ENCODE measurements at places on chromosomes 12 and 14. TPM values are rescaled to one million over a fixed set of nuclear protein-coding genes. Genes with fewer than 3 reads are reported as not detected.

The CCDC88C gene
- total RNA-seq, result 18.9 TPM

The TCL1B gene
- not detected for total RNA-seq

The CCDC38 gene
- not detected for total RNA-seq

The NRXN3 gene
- 10.2 TPM for total RNA-seq

The CARMIL3 gene
- 1.3 TPM for total RNA-seq

The SPSB2 gene
- 12.2 TPM for total RNA-seq

The FLRT2 gene
- total RNA-seq, result 1.1 TPM

The TAS2R8 gene
- total RNA-seq, result not detected

GRCh38 chr12:123713398-123713797 lies 1.2 kb downstream of the ATP6V0A2 start:
- no peaks in the 10 kb centered on the region for H3K36me3 ChIP-seq
- H3K4me3 ChIP-seq, result peak overlapping the region; percentile 99
- H3K4me1 ChIP-seq, result no peaks in the 10 kb centered on the region
- peak overlapping the region; percentile 80 for H3K27ac ChIP-seq
- DNase-seq, result peak; percentile 57

DNA sequence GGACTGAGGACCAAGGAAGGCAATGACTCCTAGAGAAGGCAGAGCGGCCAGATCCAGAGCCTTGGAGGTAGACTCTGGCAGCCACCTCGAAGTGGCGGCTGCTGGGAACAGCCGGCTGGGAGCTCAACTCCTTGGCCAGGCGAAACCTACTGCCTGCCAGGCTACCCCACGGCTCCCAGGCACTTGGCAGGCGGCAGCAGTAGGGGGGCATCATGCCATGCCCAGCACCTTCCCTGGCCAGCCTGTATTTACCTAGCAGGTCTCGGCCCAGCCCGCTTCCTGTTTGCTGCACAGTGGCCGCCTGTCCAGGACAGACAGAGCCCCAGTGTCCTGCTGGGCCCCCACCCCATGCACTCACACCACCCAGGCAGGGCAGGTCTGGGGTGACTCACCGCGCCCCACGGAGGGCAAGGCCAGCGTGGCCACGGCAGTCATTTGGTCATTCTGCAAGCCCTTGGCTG lies 10.2 kb downstream of the TRPV4 start:
- H3K27ac ChIP-seq, result no peak overlapping the region
- no peaks in the 10 kb centered on the region for H3K27me3 ChIP-seq
- DNase-seq, result no peak
- no peaks in the 10 kb centered on the region for H3K4me1 ChIP-seq

- H3K27ac ChIP-seq, result no peak overlapping the region
- no peak overlapping the region for H3K4me3 ChIP-seq
- no peaks in the 10 kb centered on the region for H3K27me3 ChIP-seq
- no peaks in the 10 kb centered on the region for H3K4me1 ChIP-seq
These were observed 421.0 kb upstream of the CCDC196 start for GRCh38 chr14:66065188-66065587.

DNA sequence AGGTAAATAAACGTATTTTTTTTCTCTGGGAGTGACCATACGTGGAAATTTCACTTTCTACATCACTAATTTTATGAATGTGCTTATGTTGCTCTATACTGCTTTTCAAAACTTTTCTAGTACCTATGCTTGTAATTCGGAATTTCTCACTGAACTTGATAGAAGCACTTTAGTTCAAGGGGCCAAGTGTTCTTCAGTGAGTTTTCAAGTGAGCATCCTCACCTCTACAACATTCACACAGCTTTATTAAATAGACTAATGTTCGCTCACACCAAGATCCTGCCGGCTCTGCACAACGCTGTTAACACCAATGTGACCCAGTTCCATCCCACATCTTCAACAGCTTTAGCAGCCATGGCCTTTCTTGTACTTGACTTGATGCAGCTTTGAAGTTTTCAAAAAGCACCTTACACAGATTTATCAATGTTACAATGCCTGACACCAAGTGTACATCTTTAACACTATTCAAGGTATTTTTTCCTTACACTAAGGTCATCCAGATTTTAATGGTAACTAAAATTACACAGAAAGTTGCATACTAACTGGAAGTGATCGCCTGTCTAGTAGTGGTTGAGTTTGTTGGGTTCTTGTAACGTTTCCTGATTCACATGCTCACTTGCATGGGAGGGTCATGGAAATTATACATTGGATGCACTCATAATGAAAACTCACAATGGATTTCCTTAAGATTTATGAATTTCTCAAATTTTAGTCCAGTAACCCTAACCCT lies 4.5 kb downstream of the UBC start:
- no peak for DNase-seq
- H3K36me3 ChIP-seq, result no peaks in the 10 kb centered on the region
- no peaks in the 10 kb centered on the region for H3K4me1 ChIP-seq

DNA sequence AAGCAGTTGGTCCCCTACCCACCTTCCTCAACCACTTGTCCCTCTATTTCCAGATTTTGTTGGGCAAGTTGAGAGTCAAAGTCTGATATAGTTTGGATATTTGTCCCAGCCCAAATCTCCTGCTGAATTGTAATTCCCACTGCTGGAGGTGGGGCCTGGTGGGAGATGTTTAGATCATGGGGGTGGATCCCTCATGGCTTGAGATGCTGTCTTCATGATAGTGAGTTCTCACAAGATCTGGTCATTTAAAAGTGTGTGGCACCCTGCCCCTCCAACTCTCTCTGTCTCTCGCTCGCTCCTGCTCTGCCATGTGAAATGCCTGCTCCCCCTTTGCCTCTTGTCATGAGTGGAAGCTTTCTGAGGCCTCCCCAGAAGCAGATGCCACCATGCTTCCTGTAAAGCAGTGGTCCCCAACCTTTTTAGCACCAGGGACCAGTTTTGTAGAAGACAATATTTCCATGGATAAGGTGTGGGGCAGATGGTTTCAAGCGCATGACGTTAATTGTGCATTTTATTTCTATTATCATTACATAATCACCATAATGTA lies 37.3 kb upstream of the BCL11B start:
- peak; percentile 11 for DNase-seq
- H3K4me3 ChIP-seq, result no peak overlapping the region
- H3K36me3 ChIP-seq, result no peaks in the 10 kb centered on the region
- no peaks in the 10 kb centered on the region for H3K4me1 ChIP-seq
- H3K27me3 ChIP-seq, result no peaks in the 10 kb centered on the region

GRCh38 chr12:32344047-32344446 lies 55.3 kb upstream of the FGD4 start:
- H3K27me3 ChIP-seq, result no peaks in the 10 kb centered on the region
- no peaks in the 10 kb centered on the region for H3K4me1 ChIP-seq
- H3K36me3 ChIP-seq, result no peaks in the 10 kb centered on the region
- H3K27ac ChIP-seq, result no peak overlapping the region
- H3K4me3 ChIP-seq, result no peak overlapping the region

GRCh38 chr14:21264025-21264801 lies 5.0 kb downstream of the HNRNPC start:
- no peak overlapping the region for H3K4me3 ChIP-seq
- H3K27me3 ChIP-seq, result no peaks in the 10 kb centered on the region
- no peak overlapping the region for H3K27ac ChIP-seq
- H3K4me1 ChIP-seq, result no peaks in the 10 kb centered on the region
- no peak for DNase-seq

DNA sequence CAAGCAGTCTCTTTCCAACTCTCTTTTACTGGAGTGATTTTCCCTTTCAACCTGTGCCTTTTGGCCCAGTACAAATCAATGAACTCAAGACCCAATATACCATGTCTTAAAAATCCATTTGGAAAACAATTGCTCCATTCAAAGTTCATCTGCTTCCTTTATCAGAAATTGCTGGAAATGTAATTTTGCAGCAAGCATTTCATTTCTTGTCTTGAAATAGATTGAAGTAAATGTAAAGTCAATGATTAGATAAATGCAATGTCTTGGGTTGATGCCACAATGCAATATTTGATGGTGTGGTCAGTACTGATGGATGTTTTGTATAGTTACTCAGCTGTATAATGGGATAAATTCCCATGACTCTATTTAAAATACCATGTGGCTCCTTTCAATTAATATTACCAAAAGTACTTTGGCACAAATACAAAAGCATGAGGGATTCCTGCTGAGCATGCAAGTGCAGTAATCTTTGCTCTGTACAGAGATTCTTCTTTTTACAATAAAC lies 707.7 kb upstream of the NOVA1 start:
- H3K27ac ChIP-seq, result no peak overlapping the region
- DNase-seq, result no peak
- H3K36me3 ChIP-seq, result no peaks in the 10 kb centered on the region

DNA sequence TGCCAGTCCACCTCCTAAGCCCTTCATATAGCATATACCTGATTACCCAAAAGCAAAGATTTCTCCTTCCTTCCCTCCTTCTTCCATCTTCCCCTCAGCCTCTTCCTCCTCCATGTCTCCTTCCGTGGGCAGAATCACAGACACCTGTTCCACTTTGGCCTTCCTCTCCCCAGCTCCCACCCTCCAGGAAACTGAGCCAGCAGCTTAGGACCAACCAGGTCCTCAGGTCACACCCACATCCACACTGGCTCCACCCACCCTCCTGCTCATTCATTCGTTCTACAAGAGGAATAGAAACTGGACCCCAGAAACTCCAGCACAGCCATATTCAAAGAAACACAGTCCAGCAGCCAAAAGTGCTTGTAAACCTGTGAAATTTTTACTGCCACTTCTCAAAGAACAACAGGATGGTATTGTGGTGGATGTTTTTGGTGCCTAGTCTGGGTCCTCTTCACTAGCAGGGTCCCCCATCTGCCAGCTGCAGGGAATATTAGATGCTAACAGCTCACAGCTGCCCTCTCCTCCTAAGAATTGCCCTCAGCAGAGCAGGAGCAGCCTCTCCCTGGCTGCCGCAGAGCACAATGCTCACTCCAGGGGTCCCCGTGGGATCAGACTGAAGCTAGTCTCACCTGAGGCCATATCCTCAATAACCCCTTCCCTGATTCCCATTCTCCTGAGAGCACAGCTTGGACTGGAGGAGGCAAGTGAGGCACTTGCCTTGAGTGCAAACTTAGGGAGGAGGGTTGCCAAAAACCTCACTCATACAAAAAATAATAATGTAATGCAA lies 18.4 kb downstream of the CMKLR1 start:
- H3K27me3 ChIP-seq, result no peaks in the 10 kb centered on the region
- H3K36me3 ChIP-seq, result no peaks in the 10 kb centered on the region
- H3K4me1 ChIP-seq, result no peaks in the 10 kb centered on the region
- no peak for DNase-seq
- H3K27ac ChIP-seq, result no peak overlapping the region

- no peaks in the 10 kb centered on the region for H3K4me1 ChIP-seq
- H3K36me3 ChIP-seq, result no peaks in the 10 kb centered on the region
- H3K27me3 ChIP-seq, result no peaks in the 10 kb centered on the region
- no peak overlapping the region for H3K4me3 ChIP-seq
- DNase-seq, result no peak
- no peak overlapping the region for H3K27ac ChIP-seq
These were observed 994.7 kb downstream of the VRK1 start for GRCh38 chr14:97791906-97792305.

DNA sequence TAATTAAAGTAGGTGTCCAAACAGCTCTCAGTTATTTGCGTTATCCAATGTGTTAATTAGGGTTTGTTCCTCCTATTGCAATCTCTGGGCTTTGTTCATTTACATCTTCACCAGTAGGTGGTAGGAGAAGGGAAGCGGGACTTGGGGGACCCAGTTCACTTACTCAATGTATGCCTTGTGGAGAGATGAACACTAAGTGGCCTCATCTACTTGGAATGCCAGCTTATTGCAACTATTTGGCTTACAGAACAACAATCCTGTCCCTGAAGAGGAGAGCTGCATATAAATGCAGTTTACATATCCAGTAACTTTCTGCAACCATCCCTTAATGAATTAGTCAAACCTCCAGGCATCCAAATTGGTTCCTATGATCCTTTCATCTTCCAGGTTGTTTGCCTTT lies 417.1 kb upstream of the CCDC196 start:
- H3K27ac ChIP-seq, result no peak overlapping the region
- H3K4me3 ChIP-seq, result no peak overlapping the region
- DNase-seq, result no peak
- no peaks in the 10 kb centered on the region for H3K27me3 ChIP-seq
- H3K4me1 ChIP-seq, result no peaks in the 10 kb centered on the region

DNA sequence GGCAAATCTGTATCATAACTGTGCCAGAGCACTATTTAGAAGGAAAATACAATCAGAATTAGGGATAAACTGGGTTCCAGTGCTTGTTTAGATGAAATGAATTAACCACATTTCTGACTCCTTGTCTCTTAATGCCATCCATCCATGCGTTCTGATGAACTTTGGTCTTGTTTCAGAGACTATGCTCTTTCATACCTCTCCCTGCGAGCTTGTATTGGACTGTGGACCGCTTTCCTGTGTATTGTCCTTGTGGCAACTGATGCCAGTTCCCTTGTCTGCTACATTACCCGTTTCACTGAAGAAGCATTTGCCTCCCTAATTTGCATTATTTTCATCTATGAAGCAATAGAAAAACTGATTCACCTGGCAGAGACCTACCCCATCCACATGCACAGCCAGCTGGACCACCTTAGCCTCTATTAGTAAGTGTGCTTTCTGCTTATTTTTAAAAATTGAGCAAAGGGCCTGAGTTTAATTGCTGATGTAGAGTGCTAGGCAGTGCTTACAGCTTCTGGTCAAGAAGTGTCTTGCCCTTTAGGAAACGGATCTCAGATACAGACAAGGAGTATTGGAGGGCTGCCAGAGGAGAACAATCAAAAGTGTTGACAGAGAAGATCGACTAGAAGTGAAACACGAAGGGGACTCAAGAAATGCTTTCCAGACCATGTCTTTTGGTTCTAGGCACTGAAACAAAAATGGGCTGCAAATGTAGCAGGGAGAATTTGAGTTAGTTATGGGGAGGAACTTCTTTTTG lies 46.7 kb downstream of the SLC4A8 start:
- H3K36me3 ChIP-seq, result no peaks in the 10 kb centered on the region
- no peak overlapping the region for H3K27ac ChIP-seq
- no peaks in the 10 kb centered on the region for H3K27me3 ChIP-seq
- DNase-seq, result no peak
- H3K4me1 ChIP-seq, result no peaks in the 10 kb centered on the region

DNA sequence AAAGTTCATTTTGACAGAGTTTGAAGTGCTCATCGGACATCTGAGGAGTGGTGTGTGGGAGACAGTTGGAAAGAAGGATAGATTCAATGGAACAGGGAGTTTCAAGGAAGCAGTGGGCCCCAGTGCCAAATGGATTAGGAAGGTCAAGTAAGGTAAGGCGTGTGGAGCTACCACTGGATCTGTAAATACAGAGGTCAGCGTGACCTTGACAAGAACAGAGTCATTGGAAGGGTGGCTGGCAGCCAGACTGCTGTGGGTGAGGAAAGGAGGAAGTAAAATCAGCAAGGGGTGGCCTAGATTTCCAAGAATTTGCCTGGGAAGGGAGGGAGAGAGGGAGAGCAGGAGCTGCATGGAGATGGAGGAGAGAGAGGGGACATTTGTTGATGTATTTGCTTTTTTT lies 68.2 kb upstream of the IGF1 start:
- no peaks in the 10 kb centered on the region for H3K4me1 ChIP-seq
- no peaks in the 10 kb centered on the region for H3K36me3 ChIP-seq
- DNase-seq, result no peak
- no peak overlapping the region for H3K27ac ChIP-seq
- no peaks in the 10 kb centered on the region for H3K27me3 ChIP-seq
- no peak overlapping the region for H3K4me3 ChIP-seq
